Stimulated activated CD8-positive, alpha-beta memory T cell treated with anti-CD3 and anti-CD28 coated beads, Interleukin-2, amount 100 ng/mL, for 1 hour (primary cell): ENCODE measurements at places on chromosomes 12 and 14.
A peak's percentile ranks its signal among the peaks of the same experiment; 100 is the strongest.

DNA sequence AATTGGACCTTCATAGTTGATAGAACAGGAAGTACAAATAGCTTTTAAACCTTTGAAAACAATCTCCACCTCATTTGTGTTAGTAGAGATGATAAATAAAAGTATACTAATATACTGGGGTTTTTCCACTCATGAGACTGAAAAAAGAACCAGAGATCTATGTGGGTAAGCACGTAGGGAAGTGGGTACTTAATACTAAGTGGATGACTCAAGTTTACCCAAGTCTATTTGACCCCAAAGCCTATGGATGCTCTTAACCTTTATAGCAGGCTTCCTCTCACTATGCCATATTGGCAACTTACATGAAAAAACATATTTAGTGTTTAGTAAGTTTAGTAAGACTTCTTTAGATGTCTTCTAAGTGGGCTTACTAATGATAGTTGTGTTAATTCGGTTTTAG is 49.2 kb upstream of the CHPT1 start:
- DNase-seq = no peak

DNA sequence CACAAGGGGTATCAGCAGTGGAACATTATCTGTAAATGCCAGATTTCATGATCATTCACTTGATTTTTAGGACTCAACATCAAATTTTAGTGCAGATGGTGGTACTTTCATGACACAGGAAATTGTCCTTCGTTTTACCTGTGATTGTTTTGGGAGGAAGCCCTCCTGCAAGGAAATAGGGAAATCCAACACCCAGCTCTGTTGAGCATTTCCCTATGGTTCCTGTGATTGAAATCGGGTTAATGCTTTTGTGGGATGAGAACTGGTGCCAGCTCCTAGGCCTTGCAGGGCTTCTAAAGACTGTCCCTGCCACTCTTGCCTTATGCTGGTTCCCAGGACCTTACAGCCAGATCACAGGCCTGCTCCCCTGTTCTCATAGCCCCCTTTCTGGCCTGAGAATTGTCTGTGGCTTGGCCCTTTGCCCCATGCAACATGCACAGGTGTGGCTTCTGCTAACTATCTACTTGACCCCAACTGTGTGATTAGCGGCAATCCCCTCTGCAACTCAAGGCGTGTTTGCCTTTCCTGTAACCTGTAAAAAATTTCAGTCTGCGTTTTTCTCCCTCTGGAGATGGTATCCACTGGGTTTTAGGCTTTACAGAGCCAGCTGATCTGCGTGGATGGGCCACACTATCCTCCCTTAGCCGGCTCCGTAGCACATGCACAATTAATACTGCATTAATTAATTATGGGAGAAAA is 112.5 kb downstream of the ETV6 start:
- DNase-seq = no peak

DNA sequence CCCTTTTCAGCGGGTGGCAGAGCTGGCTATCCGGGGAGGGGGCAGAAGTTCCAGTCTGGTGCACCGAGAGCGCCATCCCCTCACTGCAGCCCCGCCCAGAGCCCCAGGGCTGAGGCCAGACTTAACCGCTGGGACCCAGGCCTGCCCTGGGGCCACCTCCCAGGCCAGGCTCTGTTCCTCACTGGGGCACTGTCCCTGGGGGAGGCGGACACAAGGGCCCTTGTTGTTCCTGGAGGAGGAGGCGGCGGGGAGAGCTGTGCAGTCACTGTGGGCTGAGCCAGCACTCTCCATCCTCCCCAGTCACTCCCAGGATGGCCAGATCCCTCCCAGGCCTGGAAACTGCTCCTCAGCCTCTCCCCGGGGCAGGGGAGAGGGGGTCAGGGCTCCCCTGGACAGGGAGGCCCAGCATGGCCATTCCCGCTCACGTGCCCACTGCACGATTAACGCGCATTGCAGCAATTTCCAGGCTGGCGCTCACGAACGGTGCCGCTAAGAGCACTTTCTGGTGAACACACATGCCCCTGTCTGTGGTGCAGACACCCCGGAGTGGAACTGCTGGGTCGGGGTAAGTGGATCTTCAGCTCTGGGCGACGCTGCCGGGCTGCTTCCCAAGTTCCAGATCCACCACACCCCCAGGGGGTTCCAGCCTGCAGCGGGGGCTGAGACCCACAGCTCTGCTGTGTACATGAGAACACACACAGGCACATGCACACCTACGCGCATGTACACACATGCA is 89.8 kb upstream of the SFSWAP start:
- DNase-seq = no peak

DNA sequence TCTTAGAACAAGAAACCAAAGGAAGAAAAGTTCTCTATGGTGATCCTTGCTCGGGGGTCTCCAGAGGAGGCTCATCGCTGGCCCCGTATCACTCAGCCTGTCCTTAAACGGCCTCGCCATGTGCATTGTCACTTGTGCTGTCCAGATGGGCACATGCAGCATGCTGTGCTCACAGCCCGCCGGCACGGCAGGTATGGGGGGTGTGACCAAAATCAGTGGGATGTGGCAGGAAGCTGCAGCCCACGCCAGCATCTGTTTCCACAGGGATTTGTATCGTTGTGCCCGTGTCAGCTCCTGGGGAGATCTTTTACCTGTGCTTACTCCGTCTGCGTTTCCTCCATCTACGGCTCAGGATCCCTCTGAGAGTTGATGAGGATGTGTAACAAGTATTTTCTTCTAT is 2.6 kb upstream of the SLC39A2 start:
- no peak for DNase-seq

GRCh38 chr12:132447327-132447720 is 42.6 kb upstream of the FBRSL1 start:
- no peak for DNase-seq

- peak; percentile 50 for DNase-seq
These were observed 214.8 kb downstream of the CHST11 start for GRCh38 chr12:104671409-104672095.

- DNase-seq = no peak
These were observed 106.1 kb downstream of the DPF3 start for GRCh38 chr14:72787841-72788240.

DNA sequence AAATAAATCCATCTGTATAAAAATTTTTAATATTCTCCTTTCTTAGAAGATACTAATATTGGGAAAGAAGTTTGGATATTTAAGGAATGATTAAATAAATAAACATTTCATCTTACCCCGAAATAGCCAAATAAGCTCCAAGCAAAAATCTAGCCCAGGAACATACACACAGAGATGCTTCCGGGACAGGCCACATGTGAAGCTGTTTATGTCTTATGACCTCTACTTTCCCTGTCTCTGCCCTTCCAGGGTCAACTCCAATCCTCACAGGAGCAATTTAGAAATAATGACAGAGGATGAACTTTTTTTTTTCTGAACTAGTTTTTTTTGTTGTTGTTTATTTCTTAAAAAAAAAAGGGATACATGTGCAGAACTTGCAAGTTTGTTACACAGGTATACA is 89.4 kb downstream of the BTG1 start:
- DNase-seq = no peak

DNA sequence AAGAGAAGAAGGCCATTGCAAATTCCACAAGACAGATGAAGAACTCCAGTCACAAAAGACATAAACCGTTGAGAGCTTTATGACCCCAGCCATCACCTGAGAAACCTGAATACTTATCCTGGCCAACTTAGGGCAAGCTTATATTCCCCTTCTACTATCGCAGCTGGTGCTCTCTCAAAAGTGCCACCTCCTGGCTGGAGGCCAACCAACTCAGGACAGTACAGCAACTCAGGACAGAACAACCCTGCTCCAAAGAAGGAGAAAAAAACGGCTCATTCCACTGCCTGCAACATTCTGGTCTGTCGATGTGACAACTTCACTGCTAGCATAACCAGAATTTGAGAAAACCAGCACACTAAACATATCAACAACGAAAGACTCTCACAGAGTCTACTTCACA is 9.7 kb upstream of the KRT6B start:
- no peak for DNase-seq

DNA sequence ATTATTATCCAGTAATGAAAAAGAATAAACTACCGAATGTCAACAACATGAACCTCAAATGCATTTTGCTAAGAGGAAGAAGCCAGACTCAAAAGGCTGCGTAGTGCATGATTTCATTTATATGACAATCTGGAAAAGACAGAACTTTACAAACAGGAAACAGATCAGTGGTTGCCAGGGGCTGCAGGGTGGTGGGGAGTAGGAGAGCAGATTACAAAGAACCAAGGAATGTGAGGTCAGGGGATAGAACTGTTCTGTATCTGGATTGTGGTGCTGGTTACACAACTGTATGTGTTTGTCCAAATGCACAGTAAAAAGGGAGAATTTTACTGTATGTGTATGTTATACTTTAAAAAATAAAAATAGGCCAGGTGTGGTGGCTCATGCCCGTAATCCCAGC is 89.7 kb upstream of the MYL2 start:
- no peak for DNase-seq

DNA sequence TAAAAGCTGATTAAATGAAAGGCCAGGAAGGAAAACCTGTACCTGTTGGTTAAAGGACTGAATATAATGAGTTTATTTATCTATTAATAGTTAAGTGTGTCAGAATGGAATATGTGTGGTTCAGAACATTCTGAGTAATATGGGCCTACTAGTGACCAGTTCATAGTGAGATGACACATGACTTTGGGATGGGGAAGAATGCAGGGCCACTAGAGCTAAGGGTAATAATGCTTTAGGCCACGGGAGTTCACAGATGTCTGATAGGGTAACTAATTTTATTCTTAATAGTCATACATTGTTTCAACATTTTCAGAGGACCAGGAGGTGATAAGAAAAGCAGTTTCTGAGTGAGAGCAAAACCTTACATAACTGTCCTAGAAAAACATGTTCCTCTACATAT is 247.8 kb upstream of the OR4E1 start:
- DNase-seq = no peak
